Cerebellar cortex (tissue), 1 donor: ENCODE measurements at places on chromosomes 4 and X.

GRCh38 chrX:148784856-148785255 lies 284.4 kb downstream of the AFF2 start:
- DNase-seq: no peak

DNA sequence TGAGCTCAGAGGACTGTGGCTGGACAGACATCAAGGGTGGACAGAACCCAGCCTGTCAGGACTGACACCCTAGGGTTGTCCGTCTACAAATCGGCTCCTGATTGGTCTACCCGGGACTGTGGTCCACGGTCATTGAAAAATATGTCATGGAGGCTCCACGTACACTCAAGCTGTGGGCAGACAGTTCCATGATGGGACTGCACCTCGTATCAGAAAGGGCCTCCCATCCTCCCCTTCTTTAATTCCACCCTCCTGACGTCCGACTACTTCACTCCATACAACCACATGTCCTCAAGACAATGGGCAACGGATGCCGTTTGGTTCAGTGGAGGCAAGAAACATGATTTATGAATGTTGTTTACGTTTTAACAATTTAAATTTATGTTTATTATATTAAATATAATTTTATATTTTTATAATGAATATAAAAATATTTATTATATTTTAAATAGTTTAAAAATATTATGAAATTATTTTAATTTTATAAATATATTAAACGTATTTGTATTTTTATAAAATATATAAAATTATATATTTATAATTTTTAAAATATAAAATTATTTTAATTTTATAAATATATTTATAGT lies 58.0 kb upstream of the SHOX start:
- no peak for DNase-seq

- no peak for DNase-seq
Observed at GRCh38 chrX:39479856-39480255, 617.9 kb downstream of the BCOR start.

- DNase-seq: no peak
Observed at GRCh38 chr4:113882668-113883067, 96.8 kb downstream of the ARSJ start.

- DNase-seq: no peak
Observed at GRCh38 chrX:52015794-52016193, 53.2 kb downstream of the MAGED4B start.

GRCh38 chrX:72121383-72121782 lies 10.3 kb downstream of the RTL5 start:
- peak; percentile 71 for DNase-seq

GRCh38 chr4:152007111-152007510 lies 246.3 kb upstream of the GATB start:
- peak; percentile 5 for DNase-seq

GRCh38 chr4:24775032-24775605 lies 20.3 kb upstream of the SOD3 start:
- no peak for DNase-seq

DNA sequence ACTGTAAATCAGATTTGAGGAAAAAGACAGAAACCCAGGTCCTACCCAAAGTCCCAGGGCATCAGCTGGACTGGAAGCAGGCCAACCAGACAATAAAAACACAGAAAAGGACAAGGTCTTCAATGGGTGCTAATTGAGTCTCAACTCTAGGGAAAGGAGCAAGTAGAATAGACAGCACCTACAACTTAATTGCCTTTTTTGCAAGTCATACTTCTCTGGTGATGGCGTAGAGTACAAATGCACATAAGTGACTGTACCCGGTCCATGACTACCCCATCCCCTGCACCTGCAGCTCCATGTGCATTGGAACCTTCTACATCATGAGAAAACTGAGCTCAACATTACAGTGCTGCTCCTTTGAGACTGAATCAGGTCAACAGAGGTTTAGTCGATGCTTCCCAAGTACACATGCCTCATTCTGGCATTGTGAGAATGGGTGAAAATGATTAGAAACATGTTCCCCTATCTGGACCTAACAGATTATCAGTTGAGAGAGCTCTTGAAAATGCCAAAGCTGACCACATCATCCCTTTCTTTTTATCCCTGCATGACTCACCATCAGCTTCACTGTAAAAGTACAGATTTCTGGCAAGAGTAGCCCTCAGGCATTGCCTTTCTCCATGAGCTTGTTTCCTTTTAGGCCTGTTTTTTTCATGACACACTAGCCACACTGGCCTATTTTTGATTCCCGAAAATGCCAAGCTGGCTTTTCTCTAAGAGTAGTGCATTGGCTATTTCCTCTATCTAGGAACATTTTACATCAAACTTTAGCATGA lies 298.3 kb downstream of the HS3ST1 start:
- peak; percentile 71 for DNase-seq

DNA sequence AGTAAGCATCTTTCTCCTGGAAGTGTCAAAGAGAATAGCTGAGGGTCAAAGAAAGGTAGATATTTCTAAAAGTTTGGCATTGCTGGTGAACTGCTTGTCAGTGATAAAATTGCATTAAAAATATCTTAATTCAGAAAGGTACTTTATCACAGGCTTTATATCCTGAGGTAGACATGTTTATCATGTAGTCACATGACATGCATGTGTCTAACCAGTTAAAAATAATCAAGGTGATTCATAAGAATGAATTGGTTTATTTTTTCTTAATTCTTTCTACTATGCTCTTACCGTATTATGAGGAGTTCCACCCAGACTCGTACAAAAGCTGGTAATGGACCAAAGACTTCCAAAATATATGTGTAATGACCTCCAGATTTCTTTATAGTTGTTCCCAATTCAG lies 6.1 kb downstream of the SLC7A11 start:
- no peak for DNase-seq

- peak; percentile 79 for DNase-seq
Observed at GRCh38 chrX:56729152-56729850, at the start of gene NBDY. NBDY (plus strand) TSS chrX:56729243; CDS start chrX:56729354, 111 bp downstream.

DNA sequence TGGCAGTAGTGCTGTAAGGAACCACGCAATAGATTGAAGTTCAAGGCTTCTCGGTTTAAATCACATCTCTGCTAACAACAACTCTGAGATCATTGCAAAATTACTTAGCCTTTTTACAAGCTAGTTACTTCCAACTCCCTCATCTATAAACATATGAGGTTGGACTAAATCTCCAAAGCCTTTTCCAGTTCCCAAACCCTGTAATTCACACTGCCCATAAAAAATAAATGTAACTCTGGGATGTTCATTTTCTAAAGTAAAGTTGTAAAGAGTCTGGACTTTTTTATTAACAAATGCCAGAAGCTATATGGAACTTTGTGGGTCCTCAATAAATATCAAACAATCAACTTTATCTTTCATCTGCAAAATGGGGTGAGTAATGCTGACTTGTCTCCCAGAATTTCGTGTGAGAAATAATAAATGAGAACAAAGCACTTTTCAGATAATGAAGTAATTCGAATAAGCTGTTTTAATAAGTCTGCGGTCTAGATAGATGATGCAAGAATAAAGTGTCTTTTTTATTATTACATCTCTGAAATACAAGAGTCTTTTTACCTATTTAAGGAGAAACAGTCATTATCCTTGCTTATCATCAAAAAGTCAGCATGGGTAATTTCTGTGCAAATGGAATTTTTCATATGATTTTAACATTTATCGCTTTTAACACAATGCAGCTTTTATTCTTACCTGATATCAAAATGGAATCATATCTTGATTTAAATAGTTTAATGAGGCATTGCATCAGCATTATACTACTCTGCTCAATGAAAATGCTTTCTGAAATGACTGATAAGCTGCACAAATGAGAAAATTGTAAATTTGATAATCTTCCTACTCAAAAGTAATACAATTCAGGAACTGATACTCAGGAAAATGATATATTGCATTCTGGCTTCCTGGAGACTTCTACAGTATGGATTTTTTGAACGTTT lies 252.6 kb downstream of the BANK1 start:
- DNase-seq: no peak

- DNase-seq: no peak
Observed at GRCh38 chr4:108702960-108703359, 52.6 kb downstream of the OSTC start.

- no peak for DNase-seq
Observed at GRCh38 chr4:39970671-39971640, 6.8 kb downstream of the PDS5A start.

DNA sequence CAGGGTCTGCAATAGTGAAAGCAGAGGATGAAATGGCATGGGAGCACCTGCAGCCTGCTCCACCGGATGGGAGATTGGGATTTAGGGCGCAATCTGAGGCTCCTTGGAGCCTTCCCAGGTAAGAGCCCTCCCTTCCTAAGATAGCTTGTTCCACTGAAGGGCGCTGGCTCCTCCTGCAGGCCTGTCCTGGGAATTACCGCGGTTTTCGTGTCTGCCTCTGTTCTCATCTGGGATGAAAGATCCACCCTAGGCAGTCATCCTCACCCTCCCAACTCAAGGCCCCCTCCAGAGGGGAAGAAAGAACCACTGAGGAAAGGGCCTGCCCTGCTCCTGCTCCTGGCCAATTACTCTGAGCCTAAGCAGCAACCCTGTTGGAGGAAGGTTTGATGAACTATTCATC lies 547.5 kb downstream of the SMARCA1 start:
- peak; percentile 30 for DNase-seq

- no peak for DNase-seq
Observed at GRCh38 chrX:74800062-74800461, 125.2 kb downstream of the NEXMIF start.

- no peak for DNase-seq
Observed at GRCh38 chrX:155577682-155578081, 35.1 kb downstream of the TMLHE start.

GRCh38 chr4:12679217-12679616 lies 804.9 kb downstream of the RAB28 start:
- DNase-seq: no peak

DNA sequence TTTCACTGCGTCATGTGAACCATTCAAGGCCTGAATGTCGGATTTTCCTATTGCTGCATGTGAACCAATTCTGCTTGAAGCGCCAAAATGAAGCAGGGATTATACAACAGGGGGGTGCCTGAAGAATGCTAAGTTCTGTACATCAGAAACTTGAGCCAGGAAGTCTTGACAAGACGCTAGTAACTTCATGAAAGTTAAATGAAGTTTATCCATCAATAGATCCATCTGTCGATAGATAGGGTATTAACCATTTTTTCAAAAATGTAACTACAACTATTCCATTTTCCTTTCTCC lies 590 bp upstream of the NAF1 start:
- DNase-seq: peak; percentile 21

GRCh38 chrX:15546745-15547144 lies 46.1 kb downstream of the BMX start:
- no peak for DNase-seq

DNA sequence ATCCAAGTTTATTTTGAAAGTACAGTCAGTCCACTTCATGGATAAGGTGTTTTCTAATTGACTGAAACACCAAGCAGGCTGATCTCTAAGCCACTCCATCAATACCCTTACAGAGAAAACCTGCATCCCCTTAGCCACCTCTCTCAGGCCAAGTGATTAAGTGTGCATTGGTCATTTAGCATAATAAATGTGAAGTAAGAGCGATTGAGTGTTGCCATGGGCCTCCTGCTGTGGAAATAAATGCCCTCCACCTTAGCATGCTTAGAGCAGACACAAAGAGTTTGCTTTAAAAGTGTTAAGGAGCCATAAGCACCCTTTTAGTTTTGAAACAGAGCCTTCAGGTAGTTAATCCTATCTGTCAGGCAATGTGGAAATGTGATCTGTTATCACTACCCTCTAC lies 386.5 kb downstream of the GPAT3 start:
- DNase-seq: no peak

- no peak for DNase-seq
Observed at GRCh38 chr4:152115794-152116193, 355.0 kb upstream of the GATB start.

- DNase-seq: no peak
Observed at GRCh38 chrX:145821898-145822571, 4.4 kb downstream of the SLITRK2 start.

- no peak for DNase-seq
Observed at GRCh38 chr4:123672987-123673386, 276.4 kb downstream of the SPRY1 start.

GRCh38 chr4:151302432-151302831 lies 23.0 kb downstream of the SH3D19 start:
- no peak for DNase-seq

GRCh38 chr4:90715242-90715641 lies 588.0 kb downstream of the CCSER1 start:
- no peak for DNase-seq

DNA sequence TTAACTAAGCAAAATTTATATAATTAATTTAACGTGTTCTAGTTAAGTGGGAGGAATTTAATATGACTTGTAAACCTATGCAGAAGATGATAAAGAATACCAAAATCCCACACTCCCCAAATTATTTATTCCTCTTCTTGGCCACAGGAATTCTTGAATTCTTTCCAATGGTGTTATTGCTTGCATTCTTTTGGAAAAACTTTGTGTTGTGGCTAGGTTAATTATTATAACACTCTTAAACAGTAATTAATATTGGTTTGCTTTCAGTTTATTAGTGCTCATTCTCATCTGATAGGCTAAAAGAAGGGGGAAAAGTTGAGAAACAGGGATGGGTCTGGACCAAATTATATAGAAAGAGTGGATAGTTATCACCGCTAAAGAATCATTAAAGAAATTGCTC lies 141.5 kb upstream of the PABPC4L start:
- no peak for DNase-seq

DNA sequence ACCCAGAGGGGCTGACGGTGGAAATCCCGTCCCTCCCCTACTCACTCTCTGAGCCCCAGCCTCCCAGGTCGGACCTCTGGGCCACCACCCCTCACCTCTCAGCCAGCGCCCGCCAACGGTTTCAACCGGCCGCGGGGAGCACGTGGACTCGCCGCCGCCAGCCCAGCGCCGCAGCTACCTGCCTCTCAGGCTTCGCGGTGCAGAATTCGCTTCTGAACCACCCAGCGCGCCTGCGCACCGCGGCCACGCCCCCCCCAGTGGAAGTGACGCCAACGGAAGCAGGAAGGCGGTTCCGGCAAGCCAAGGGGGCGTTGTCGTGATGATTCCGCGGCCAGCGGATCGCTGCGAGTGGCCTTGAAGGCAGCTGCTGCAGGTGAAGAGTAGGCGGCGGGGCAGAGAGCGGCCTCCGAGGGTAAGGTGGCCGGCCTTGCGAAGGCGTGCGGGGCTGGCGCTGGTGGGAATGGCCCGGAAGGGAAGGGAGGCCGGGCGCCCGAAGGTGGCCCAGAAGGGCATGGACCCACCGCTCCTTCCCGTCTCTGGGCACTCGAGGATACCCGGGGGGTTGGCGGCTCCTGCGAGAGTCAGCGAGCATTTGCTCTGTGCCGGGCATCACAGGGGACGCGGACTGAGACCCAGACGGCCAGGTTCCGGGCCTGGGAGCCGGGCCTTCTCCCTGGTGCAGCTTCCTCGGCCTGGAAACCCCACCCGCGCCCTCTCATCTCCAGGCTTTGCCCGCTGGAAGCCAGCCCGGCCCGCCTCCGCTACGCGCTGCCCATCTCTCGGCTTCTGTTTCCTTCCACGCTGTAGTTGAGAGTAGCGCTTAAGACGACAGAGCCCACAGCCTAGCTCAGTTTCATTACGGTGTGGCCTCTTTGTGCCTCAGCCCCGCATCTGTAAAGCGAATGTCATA lies at the start of the genes LYAR and ZBTB49:
Gene LYAR, minus strand, starts transcription at position 214 of the 910 bp plus-strand sequence. CDS start 6,412 bp downstream, outside the sequence.
Gene ZBTB49, plus strand, starts transcription at position 311 of the 910 bp plus-strand sequence. CDS start 9,695 bp downstream, outside the sequence.
- DNase-seq: peak; percentile 89

DNA sequence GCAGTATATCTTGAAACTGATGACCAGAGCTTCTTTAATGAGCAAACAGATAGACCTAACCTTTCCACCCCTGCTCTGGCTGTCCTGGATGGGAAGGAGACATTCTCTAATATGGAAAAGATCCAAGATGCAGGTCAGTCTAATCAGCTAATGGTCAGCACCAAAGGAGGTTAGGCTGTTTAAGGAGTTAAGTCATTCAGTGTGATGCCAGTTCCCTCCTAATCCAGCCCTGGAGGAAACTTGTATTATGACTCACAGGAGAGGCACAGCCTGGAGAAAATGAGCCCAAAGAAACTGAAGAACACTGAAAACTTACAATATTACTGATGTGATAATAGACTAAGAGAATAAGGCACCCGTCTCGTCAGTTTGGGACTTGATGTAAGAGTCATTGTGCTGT lies 323.0 kb downstream of the HNRNPD start:
- no peak for DNase-seq
